ENCODE measurements at places on chromosomes 13 and 19.

DNA sequence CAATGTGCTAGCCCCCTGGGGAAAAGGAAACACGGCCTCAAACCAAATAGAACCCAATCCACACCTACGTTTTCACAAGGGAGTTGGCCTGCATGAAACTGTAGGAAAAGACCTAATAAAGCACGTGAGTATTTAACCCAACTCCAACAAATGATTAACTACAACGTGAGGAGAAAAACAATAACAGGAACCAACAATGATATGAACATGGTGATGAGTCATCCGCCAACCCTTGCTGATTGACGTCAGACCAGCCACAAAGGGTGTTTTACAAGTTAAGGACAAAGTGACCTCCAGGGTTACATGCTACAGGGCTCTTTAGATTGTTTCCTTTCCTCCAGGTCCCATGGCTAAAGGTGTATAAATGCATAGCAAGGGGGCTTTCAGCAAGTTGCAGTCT lies 460.5 kb downstream of the COG6 start:
- no peak for DNase-seq

DNA sequence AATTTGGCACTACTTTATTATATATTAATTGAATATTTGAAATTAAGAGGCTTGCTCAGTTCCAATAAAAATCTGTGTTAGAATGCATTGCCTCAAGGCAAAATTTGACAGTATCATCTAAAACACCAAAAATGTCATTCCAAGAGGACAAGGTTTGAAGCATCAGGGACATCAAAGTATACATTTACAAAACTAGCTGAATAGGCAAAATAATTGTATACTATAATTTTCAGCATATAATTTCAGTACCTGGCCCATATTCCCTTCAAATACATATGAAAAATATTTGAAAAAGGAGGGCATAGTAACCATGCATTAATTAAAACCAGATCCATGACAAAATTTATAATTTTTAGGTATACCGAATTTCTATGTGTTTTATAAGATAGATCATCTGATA lies 963.8 kb downstream of the PCDH9 start:
- DNase-seq: no peak

DNA sequence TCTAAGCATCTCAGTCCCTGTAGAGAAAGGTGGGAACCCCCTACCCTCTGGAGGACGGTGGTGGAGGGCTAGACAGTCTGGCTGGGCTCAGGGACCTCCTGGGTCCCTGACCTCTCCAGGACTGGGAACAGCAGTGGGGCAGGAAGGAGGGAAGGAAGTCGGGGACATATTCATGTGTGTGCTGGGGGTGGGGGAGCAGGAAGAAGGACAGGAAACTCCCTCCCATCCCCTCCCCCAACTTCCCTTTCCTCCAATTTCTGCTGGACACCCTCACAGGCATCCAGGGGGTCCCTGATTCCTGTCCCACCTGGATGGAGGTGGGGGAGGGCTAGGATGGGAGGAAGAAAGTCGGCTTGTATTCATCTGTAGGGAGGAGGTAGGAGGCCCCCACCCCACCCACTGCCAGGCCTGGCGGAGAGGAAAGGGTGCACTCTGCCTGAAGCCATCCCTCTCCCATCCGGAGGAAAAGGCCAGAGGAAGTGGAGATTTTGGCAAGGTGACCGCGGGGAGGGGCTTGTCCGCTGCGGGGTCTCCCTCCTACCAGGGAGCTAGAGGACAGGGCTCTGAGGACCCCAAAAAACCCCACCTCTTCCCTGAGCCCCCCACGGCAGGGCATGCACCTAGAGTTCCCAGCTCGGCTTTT lies 2.3 kb downstream of the NOVA2 start:
- DNase-seq: no peak

DNA sequence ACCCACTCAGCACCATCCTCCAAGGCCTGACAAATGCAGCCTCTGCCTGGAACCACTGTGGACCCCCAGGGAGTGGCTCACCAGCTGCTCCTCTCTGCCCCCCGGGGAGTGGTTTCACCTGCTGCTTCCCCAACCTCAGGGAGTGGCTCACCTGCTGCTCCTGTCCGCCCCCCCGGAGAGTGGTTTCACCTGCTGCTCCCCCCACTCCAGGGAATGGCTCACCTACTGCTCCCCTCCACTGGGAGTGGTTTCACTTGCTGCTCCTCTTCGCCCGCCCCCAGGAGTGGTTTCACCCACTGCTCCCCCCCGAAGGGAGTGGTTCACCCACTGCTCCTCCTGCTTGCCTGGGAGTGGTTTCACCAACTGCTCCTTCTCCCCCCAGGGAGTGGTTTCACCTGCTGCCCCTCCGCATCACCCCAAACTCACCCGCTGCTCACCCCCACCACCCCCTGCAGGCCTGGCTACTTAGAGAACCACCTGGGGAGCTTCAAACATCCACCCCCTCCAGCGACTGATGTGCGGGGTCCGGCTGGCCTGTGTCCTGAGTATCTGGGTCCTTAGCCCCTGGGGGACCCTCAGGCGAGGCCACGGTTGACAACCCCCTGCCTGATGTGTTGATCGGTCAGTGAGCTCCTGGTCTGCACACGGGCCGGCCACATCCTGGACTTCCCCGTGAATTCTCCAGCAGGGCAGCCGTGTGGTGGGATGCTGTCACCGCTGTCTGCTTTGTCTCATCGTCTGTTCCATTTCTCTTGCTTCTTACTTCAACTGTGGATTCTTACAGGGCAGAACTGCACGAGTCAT lies 14.6 kb upstream of the TMEM255B start:
- DNase-seq: no peak

DNA sequence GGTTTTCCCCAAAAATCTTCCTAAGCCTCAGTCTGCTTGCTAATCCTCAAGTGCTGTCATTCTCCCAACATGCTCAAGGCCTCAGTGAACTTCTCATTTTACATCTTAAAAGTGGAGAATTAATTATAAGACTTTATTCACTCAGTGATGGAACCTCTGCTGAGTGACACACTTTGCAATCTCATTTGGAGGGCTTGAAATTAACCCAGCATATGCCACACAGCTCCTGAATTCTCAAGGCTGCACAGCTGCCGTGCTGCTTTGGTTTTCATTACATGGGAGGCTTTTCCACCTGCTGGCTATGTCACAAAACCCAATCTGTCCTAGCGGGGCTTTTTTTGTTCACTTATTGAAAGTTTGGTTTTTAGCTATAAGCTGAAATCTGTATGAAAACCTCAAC lies 28.3 kb upstream of the SERPINE3 start:
- no peak for DNase-seq

DNA sequence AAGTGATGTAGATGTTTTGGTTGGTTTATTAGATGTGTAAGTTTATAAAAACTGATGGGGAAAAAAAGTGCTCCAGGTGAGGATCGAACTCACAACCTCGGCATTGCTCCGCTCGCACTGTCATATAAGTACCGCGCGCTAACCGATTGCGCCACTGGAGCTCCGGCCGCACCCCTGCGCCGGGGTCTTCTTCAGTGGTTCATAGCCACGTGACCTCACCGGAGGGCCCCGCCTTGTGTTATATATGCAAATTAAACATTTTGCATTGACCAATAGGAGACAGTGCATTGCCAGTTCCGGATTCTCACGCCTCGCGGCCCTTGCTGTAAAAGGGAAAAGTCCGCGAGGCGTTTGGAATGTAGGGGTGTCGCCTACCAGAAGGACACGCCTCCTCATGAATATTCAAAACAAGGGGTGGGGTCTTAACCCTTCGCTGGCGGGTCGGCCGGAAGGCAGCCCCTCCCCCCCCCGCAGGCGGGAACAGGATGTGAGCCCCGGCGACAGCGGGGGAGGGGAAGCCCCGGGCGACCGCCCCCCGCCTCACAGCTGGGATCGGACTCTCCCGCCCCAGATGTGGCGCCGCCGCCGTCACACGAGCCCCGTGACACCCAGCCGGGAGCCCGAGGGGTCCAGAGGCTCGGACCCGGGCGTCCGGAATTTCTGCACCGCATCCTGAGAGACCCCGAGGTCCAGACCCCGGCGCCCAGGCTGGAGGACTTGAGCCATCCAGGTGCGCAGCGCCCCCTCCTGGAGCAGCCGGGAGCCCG lies at the start of gene PLEKHG2:
TSS of gene PLEKHG2 (plus strand) at position 570 of the 767 bp plus-strand sequence. CDS start 1,418 bp downstream, outside the sequence.
- DNase-seq: peak; percentile 96

GRCh38 chr13:37277435-37278144 lies 172.1 kb upstream of the CSNK1A1L start:
- DNase-seq: no peak

Measured in NCI-H2029 treated with DMSO at 0.1 percent for 48 hours (cell line).